ENCODE measurements at places on chromosomes 1 and 21. TPM values are rescaled to one million over a fixed set of nuclear protein-coding genes. Genes with fewer than 3 reads are reported as not detected.

- H3K4me3 ChIP-seq, result no peak overlapping the region
- no peak for DNase-seq
- no peaks in the 10 kb centered on the region for H3K4me1 ChIP-seq
- H3K36me3 ChIP-seq, result no peaks in the 10 kb centered on the region
These were observed 35.5 kb downstream of the MATN1 start for GRCh38 chr1:30687886-30688285.

- H3K27me3 ChIP-seq, result no peaks in the 10 kb centered on the region
- H3K4me3 ChIP-seq, result no peak overlapping the region
- H3K27ac ChIP-seq, result no peak overlapping the region
These were observed 126.7 kb upstream of the POU3F1 start for GRCh38 chr1:38173157-38173831.

DNA sequence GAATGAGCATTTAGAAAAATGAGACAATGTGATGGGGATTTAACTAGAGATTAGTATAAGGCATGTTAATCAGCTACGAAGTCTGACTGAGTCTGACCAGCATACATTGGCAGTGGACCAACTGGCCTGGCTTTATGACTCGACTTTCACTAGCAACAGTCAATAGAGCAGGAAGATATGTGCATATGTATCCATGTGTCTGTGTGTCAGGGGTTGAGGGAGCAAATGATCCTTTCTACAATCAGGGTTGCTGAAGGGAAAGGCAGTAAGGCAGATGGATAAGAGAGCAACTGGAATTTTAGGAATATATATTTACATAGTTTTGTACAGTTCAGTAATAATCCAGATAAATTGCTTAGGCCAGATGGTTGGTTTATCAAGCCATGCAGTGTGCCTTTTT is 645.6 kb downstream of the PLA2G4A start:
- H3K27ac ChIP-seq, result no peak overlapping the region
- DNase-seq, result no peak
- no peaks in the 10 kb centered on the region for H3K27me3 ChIP-seq
- no peak overlapping the region for H3K4me3 ChIP-seq
- H3K36me3 ChIP-seq, result no peaks in the 10 kb centered on the region
- H3K4me1 ChIP-seq, result no peaks in the 10 kb centered on the region

DNA sequence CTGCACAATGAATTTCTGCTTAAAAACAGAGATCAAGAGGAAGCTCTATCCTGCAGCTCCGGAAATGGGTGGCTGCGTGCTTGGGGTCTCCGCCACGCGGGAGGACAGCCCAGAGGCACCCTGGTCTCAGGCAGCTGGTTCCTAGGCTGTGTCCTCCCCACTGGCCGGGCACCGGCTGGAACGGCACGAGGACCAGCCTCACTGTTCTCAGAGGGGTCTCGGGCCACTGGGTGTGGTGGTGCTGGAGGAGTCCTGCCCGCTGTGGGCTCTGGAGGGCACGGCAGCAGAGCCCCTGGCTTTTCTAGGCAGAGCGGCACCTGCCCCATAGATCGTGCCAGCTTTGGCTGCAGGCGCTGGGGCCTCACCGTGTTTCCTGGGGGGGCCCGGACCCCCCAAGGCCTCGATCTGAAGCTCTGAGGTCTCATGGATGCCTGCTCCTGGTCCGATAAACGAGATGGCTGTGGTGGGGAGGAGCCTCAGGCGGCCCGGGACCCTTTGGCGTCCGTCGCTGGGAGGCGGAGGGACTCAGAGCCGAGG is 8.2 kb upstream of the RNF223 start:
- no peak overlapping the region for H3K27ac ChIP-seq
- H3K27me3 ChIP-seq, result no peaks in the 10 kb centered on the region
- DNase-seq, result no peak

GRCh38 chr21:15063814-15064575 is 805 bp downstream of the NRIP1 start:
- no peak for DNase-seq
- peak overlapping the region; percentile 82 for H3K27ac ChIP-seq
- H3K4me3 ChIP-seq, result peak overlapping the region; percentile 87

DNA sequence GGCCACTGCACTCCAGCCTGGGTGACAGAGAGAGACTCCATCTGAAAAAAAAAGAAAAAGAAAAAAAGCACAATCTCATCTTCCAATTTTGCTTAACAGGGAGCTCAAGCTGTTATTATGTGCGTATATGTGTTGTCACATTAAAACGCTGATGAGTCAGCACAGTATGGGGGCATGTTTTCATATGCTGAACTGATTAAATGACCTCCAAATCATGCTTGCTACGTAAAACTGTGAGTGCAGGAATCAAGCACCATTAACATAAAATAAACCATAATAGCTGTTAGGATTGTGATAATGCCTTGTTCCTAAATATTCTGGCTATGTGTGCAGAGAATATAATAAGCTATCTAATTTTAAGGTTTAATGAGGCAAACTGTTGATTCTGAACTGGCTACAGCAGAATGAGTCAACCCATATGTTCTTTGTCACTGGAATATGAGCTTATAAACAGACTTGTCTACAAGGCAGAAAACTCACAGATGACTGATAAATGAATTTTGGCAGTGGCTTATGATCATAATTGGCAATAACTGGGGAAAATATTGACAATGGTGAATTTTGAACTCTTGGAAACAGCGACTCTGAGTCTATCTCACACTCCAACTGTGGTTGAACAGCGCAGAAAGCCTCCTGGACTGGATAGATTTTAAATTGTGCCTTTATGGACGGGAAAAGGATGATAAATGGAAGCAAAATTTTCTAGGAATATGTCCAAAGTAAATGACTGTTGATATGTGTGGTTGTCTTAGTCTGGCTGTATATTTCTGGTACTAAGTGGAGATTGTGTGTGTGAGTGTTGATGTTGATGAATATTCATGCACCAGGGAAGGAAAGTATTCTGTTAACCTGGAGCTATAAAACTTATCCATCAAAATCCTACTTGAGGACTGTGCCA is 75.5 kb downstream of the VCAM1 start:
- DNase-seq, result no peak
- H3K4me1 ChIP-seq, result no peaks in the 10 kb centered on the region
- H3K27ac ChIP-seq, result no peak overlapping the region
- H3K27me3 ChIP-seq, result peaks cover 10% of the 10 kb centered on the region
- no peak overlapping the region for H3K4me3 ChIP-seq

The ZSWIM5 gene
- total RNA-seq, result 0.15 TPM

The CLDN19 gene
- total RNA-seq, result not detected

The SNRPE gene
- total RNA-seq, result 250 TPM

The RNU1-3 gene
- total RNA-seq, result 3,041 TPM
